Bone marrow (tissue), 2 donors: ENCODE measurements at places on chromosomes 11 and 22.

GRCh38 chr22:29720811-29721323 is 1.1 kb downstream of the CABP7 start:
- no peak for DNase-seq

GRCh38 chr11:115705200-115705599 is 201.0 kb upstream of the CADM1 start:
- DNase-seq: no peak

- no peak for DNase-seq
Observed at GRCh38 chr11:106172386-106172991, 95.0 kb downstream of the AASDHPPT start.

DNA sequence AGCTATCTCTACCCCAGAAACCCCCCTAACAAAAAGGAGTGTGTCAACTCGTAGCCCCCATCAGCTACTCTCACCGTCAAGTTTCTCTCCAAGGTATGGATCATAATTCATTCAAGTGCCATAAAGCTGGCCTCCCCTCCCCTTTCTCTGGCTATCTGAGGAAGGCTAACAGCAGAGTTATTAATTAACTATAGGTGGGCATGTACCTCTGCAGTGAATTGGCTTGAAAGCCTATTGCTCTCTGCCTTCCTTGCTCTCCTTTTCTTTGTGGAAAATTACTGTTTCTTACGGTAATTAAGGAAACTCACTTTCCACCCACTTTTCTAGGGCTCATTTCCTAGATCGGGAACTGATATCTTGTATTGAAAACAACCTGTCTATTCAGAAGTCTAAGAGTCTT is 14.1 kb downstream of the POLA2 start:
- no peak for DNase-seq

GRCh38 chr22:27952091-27952490 is 33.0 kb upstream of the PITPNB start:
- DNase-seq: no peak

DNA sequence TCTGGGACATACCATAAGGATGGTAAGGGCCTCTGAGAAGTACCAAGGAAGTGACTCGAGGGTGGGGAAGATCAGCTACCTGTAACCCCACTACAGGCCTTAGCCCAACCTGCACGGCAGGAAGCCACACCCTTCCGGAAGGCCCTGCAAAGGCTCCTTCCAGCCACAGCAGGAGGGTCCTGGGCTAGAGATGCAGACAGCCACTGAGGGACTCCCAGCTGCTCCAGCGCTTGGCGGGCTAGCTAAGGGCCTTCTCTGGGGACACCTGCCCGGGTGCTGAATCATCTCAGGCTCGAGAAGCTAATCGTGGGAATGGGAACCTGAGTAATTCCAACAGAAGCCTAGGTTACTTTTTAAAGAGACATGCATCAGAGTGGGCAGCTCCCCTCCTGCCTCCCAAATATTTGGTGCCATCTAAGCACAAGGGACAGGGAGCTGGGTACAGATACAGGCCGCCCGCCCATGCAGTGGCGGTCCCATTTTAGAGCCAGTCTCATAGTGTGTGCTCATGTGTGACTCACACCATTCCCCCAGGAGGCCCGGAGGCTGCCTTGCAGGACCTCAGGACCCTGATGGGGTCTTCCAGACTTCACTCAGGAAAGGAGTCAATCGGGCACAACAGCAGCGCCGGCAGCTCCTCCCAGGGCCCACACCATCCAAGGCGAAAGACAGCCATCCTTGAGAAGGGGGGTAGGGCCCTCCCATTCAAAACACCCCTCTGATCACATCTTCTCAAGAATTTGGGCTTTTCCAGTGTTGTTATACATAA is 8.0 kb downstream of the MYH9 start:
- no peak for DNase-seq

- no peak for DNase-seq
Observed at GRCh38 chr11:113519989-113520613, 44.9 kb upstream of the DRD2 start.

DNA sequence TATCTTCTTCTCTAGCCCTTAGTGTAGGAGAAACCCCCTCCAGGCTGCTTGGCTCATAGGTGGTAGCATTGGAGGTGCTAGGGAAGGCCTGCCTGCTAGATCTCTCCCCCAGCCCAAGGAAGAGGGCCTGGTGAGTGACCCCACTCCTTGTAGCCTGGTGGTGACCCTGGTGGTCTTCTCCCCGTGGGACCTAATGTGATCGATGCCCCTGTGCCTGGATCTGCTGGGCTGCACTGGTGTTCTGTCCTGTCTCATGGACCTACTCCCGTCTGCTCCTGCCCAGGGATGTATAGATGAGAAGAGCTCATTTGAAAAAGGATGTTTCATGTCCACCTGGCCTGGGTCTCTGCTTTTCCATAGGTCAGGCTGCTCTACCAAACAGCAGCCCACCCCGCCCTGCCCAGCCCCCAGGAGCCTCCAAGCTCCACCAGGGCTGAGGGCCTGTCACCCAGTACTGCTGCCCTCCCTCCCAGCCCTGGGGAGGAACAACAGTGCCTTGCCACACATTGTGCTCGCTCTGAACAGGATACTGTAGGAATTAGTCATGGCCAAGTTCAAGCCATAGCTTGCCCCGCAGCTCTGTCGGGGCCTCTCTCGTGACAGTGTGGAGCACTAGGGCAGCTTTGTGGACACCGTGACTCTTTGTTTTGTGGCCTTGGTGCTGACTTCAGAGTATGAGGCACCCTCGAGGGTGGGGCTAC is 19.7 kb downstream of the SLC37A2 start:
- no peak for DNase-seq

DNA sequence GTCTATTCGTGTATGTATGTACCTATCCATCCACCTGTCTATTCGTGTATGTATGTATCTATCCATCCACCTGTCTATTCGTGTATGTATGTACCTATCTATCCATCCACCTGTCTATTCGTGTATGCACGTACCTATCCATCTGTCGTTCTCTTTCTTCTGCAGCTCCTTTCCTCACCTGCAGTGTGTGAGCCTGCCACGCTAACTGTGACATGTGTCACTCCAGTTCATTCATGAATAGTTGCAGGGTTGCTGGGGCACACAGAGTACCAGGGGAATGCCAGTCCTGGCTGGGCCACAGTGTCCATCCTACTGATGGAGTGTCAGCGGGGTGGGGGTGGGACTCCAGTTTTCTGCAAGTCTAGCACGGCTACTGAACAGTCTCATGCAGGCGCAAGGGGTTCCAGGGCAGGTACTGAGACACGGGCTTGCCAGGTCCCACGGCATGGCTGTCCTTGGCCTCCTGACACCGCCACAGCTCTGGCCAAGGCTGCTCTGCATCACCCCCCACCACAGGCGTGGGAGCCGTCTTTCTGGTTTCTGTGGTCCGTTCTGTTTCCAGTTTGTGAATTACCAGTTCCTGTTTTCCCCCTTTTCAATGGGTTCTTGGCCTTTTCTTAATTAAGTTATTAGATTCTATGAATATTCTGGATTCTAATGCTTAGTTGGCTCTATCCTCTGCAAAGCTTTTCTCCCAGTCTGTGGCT is 88.8 kb upstream of the CLDN5 start:
- DNase-seq: no peak

- DNase-seq: no peak
Observed at GRCh38 chr11:97814325-97814959, 1206.3 kb upstream of the CNTN5 start.

GRCh38 chr11:69401715-69402114 is 79.7 kb upstream of the LINC01488 start:
- no peak for DNase-seq

DNA sequence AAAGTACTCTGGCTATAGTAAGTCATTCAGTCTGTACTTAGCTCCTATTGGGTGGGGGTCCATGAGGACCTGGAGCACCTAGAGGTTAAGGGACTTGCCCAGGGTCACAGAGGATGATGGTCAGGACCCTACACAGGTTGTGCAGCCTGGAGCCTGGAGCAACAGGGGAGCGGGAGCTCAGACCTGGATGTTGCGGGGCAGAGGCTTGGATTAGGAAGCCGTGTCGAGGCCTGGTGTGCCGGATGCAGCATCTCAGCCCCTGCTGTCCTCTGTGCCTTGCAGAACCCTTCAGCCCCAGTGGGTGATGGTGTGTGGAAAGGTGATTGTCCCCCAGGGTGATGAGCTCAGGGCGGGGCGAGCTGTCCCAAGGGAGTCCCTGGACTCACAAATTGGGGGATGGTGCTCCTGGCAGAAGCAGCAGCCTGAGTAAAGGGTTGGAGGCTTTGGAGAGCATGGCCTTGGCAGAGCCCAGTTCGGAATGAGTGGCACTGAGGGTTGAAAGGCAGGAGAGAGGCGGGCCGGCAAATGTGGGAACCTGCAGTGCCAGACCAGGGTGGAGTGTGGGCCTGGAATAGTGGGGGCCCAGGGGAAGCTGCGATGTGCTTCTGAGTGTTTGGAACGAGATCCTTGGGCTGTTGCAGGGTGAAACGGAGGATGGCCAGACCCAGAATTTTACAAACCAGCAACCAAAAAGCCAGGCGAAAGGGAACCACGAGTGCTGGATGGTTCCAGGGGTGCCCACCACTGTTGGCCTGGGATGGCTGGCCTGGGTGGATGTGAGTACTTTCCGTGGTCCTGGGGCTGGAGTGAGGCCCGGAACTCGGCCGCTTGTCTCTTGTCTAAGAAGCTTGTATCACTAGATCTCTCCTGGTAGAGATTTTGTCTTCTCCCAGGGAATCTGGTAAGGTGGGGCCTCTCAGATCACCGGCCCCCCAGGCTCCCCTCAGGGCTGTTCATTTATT is 2.9 kb downstream of the TPCN2 start:
- no peak for DNase-seq

GRCh38 chr11:117160826-117161225 is 16.7 kb downstream of the PAFAH1B2 start:
- no peak for DNase-seq

GRCh38 chr11:43908683-43909082 is 28.1 kb downstream of the ALKBH3 start:
- no peak for DNase-seq

DNA sequence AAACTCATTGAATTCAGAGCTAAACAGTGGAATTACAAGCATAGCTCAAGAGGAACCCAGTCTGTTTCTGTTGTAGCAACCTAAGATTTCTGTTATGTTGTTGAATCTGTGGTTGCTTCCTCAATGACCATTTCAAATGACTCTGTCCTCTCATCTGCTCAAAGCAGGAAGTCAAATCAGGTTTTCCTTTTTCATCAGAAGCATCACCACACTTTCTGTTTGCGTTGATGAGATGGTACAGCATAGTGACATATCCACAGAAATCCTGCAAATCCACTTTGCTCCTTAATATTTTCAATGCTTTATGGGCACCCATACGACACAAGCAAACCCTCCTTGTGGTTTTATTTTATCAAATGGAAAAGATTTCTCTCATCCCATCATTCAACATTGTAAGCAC is 12.6 kb upstream of the UCP2 start:
- DNase-seq: peak; percentile 82
